ENCODE measurements at places on chromosomes 4 and X.

- DNase-seq = no peak
Measured at GRCh38 chr4:108850219-108850649, 87.4 kb upstream of the ETNPPL start.

DNA sequence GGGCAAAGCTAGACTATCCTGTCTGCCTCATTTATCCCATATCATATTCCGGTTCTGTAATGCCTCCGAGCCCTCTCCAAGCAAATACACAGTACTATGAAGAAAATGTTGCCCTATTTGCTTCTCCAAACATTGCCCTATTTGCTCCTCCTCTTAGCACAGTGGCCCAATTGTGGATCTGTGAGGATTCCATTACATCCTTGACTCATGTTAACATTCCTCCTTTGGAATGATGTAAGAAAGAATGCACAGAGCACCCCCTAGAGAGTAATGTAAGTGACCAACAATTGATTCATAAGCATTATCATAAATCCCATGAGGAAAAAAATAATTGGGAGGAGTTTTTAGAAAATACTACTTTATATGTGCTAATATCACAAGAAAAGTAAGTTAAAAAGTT is 11.3 kb upstream of the BTC start:
- no peak for DNase-seq

DNA sequence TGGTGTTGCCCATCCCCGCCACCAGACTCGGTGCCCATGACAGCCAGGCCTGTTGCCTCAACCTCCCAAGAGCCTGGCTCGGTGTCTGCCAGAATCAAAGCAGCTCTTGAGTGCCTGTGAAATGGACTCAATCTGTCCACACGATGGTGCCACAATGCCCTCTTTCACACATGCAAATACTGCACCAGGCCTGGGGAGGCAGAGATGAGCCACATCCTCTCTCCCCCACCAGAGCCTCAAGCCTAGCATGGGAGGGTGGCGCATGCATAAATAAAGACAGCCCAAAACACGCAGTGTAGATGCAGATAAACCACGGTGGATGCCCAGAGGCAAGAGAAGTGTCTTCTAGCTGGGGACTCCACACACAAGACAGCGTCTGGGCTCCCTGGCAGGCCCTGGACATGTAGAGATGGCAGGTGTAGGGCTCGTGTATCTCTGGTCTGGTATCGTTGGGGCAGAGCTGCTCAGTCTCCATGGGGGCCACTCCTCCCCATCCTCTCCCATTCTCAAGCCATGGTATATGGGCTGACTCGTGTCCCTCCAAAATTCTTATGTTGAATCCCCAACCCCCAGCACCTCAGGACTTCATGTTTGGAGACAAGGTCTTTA is 65.6 kb downstream of the JAKMIP1 start:
- DNase-seq = peak; percentile 25

DNA sequence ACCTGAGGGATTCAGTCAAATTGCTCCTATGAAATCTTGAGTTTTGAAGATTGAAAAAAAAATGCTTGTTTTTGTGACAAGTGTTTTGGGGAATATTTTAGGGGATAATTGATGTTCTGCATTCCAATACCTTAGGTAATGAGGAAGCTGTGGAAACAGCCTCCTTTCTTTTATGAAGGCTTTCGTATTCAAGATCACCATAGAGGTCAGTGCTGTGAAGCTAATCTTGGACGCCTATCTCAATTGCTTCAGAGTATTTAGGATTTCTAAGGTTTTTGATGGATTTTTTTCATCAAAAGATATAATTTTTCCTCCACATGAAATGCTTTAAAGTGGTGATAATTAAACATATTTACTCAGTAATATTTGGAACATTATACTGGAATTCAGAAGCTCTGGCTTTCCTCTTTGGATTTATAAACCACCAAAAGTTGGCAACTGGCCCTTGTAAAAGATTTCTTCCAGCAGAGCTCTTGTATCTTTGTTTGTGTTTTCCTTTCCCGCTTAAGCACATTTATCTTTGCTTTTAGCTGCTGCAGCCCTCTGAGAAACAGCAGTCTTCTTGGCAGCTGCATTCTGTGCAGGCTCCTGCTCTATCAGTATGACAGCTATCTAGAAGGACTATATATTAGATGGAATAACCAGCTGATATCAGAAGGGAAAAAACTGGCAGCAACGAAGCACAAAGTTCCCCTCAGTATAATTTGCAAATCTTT is 63.7 kb downstream of the HMGB2 start:
- no peak for DNase-seq

GRCh38 chr4:180925805-180926204 is 1317.4 kb upstream of the TENM3 start:
- no peak for DNase-seq

DNA sequence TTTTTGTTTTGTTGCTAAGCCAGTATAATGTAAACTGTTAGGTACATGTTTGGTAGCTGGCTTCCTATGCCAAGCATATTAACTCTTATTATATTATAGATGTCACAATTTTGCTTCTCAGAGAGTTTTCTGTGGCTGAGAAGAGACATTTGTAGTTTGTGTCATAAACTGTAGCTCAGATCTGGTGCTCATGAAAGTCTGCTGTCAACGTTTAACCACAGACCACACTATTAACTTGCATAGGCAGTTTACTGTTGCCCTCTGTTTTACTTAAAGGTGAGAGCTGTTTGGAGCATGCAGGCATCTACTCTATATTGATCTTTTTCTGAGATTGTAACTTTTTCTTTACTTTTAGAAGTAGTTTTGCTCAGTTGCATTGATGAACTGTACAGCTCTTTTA is 166.8 kb downstream of the TLL1 start:
- no peak for DNase-seq

DNA sequence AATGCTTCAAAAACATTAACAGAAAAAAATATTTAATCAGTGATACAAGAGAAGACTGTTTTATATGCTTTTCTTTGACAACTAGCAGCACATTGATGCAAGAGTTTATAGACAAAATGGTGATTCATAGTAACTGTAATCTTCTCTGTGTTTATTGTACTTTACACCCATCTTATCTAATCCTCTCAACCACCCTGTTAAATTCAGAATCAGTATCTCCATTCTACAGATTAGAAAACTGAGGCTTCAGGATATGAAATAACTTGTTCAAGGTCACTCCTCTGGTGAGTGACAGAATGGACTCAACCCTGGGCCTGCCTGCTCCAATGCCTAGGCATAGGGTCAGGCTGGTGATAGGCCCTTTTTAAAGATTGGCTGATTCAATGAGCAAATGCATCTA is 26.1 kb upstream of the TMEM184C start:
- no peak for DNase-seq

- no peak for DNase-seq
Measured at GRCh38 chrX:9643807-9644206, 121.8 kb downstream of the GPR143 start.

DNA sequence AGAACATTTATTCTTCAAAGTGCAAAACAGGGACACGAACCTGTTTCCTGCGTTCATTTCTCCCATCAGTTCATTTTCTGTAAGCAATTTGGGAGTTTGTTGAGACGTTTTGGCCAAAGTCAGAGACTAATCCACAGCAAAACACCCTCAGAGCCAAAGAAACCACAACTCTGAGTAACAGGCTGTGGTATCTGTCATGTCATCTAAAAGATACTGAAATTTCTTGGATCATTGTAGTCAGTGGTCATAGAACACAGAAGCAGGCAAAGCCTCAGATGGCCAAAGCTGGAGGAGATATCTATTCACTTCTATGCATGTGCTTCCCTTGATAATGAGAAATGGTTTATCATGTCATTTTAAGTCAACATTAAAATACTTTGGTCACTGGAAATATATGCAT is 485.6 kb upstream of the GALNT7 start:
- DNase-seq = no peak
